ENCODE measurements at places on chromosomes 1 and 21. TPM values are rescaled to one million over a fixed set of nuclear protein-coding genes. Genes with fewer than 3 reads are reported as not detected.

TRIM46 gene
- total RNA-seq = 13.6 TPM

- peak; percentile 46 for DNase-seq
Measured at GRCh38 chr1:151165281-151165737, 393 bp downstream of the LYSMD1 start.

AQP10 gene
- not detected for total RNA-seq

DNA sequence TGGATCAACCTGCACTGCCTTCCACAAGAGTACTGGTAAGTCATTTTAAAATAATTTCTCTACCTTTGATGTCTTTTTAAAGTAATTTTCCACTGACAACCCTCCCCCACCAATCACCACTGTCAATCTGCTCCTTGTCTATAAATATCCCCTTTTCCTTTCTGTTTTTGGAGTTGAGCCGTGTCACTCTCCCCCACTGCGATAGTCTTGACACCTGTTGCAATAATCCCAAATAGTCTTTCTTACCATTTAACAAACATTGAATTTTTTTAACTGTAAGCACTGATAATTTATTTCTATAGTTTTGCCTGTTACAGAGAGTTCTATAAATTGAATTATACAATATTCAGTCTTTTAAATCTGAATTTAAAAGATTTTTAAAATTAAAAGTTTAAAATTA, 420.9 kb downstream of the COL11A1 start:
- no peak for DNase-seq

- no peak for DNase-seq
Measured at GRCh38 chr1:174352883-174353608, 94.7 kb upstream of the GPR52 start.

DNA sequence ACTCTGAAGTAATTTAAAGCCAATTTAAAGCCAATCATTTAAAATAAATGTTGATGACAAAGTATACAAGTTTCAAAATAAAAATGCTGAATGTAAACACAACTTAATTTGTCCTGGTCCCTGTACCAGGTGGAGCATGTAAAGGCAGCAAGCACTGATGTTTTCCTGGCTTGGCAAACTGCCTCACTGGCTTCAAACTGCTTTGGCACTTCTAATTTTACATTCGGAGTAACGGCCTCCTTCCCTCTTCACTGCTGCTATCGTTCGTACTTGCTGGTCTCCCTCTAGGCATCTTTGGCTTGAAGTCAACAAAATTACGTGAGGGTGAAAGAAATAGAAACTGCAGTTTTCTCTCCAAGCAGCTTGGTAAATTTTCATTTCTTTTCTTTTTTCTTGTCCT, 287.9 kb downstream of the LTN1 start:
- peak; percentile 21 for DNase-seq

DNA sequence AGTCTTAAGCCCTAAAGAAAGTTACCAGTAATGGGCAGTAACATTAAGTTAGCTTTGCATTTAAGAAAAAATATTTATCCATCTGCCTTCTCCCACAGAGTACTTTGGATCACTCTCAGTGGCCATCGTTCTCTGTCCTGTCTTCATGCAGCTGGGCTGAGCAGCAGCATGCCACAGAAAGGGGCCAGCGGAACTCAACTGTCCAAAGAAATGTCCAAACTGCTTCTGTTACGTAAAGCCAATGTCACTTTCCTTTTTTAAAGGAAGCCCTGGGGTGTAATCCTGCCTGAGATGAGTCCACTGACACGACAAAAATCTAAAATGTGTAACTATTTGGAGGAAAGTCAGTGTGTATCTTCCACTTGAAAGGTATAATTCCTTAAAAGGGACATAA, 291.6 kb downstream of the SMYD3 start:
- DNase-seq = no peak

DNA sequence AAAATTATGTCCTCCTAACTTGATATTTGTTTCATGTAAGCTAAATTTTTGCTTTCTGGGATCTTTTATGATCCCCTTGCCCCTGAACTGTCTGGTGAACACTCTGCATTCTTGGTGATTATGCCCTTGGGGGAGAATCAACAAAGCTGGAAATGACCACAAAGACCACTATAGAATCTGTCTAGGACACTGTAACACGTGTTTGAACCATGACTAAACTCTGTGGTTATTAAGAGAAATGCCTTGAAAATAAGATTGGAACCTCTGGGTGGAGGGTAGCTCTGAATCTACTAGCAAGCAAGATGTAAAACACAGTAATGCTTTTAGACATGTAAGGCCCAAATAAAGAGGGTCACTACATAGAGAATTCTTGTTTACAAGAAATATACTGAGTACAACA, 237.5 kb downstream of the HMCN1 start:
- peak; percentile 96 for DNase-seq

DNA sequence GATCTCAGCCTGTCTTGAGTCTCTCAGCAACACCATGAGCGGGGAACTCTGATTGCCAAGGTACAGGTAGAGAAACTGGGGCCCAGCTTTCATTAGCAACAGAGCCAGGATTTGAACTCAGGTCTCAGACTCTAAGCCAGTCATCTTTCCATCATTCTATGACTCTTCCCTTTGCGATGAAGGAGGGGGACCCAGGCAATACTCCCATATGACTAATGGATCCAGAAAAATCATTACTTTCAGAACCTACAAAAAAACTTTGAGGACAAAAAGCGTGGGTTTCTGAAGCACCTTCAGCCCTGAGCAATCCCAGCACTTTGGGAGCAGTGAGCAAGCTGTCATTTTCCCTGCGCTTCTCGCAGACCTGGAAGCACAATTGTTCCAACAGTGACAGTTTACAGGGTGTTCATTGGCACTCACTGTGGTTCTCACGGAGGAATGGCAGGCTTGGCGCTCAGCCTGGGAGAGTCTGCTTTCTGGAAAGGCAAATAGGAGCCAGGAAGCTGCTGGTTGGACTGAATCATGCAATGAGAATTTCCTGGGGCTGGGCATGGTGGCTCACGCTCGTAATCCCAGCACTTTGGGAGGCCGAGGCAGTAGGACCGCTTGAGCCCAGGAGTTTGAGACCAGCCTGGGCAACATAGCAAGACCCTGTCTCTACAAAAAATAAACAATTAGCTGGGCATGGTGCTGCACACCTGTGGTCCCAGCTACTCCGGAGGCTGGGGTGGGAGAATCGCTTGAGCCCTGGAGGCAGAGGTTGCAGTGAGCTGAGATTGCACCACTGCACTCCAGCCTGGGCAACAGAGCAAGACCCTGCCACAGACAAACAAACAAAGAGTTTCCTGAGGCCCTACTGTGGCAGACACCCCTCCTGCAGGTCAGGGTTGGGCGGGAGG, 40.1 kb downstream of the SLC2A7 start:
- DNase-seq = peak; percentile 96

DNA sequence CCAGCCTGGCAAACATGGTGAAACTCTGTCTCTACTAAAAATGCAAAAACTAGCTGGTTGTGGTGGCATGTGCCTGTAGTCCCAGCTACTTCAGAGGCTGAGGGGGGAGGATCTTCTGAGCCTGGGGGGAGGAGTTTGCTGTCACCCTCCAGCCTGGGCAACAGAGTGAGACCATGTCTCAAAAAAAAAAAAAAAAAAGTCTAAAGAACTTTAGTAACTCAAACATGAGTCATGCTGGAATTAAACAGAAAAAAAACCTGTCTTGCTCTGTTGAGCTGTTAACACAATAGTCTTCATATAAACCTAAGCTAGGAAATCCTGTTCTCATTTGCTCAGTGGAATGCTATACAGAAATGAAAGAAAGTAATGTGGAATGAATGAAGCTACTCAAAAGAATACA, 16.7 kb upstream of the DISP1 start:
- peak; percentile 62 for DNase-seq

GRCh38 chr1:23362218-23362713, 7.4 kb downstream of the ZNF436 start:
- no peak for DNase-seq

GRCh38 chr21:34649400-34649799, 19.4 kb upstream of the CLIC6 start:
- no peak for DNase-seq

DNA sequence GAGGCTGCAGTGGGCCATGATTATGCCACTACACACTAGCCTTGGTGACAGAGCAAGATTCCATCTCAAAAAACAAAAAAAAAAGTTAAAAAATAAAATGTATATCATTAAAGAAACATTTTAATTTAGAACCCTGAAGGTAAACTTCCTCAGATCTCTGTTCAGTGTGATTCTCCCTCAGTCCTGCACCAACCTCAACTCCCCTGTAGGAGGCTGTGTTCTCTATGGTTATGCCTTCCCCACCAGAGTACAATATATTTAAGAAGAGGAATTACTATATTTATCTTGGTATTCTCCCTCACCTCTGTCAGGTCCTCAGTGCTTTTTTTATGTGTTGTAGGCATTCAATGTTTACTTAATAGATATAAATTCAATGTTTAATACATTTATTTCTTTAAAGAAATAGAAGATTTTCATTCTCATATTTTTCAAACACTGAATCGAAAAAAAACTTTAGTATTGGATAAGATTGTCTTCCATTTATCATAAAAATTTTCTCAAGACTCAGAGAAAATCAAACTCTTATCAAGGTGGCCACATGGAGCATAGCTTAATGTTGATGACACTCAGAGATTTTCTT, 4.8 kb upstream of the LRRC8B start:
- DNase-seq = no peak

STYXL2 gene
- total RNA-seq = 0.82 TPM

AMY1B gene
- total RNA-seq = not detected

All from astrocyte (in vitro differentiated cells and primary cell).